ENCODE measurements at places on chromosomes 5 and 9. TPM values are rescaled to one million over a fixed set of nuclear protein-coding genes. Genes with fewer than 3 reads are reported as not detected.

GRCh38 chr5:139025651-139026050, 150.5 kb upstream of the LRRTM2 start:
- H3K36me3 ChIP-seq = no peaks in the 10 kb centered on the region
- H3K4me1 ChIP-seq = peaks cover 12% of the 10 kb centered on the region
- DNase-seq = no peak
- no peak overlapping the region for H3K27ac ChIP-seq
- H3K27me3 ChIP-seq = no peaks in the 10 kb centered on the region

- H3K36me3 ChIP-seq = no peaks in the 10 kb centered on the region
- no peak overlapping the region for H3K4me3 ChIP-seq
- H3K4me1 ChIP-seq = no peaks in the 10 kb centered on the region
- no peak overlapping the region for H3K27ac ChIP-seq
Observed at GRCh38 chr9:81112627-81113452, 576.5 kb downstream of the TLE1 start.

DNA sequence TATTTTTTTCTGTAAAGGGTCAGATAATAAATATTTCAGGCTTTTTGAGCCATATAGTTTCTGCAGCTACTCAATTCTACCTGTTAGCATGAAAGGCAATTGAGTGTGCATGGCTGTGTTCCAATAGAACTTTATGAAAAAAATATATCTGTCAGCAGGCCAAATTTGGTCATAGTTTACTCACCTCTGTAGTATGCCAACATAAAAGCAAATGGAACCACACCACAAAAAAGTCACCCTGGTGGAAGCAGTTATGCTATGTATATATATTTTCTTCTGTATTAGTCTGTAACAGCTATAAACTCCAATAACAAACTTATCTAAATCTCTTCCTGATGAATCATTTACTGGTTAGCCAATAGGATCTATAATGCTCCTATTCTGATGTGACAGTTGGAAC, 3.4 kb downstream of the SLC38A9 start:
- DNase-seq = no peak
- H3K27ac ChIP-seq = no peak overlapping the region

ADAMTSL2 gene
- 0.58 TPM for total RNA-seq

CDKN2AIPNL gene
- total RNA-seq = 22.8 TPM

COL15A1 gene
- 5.6 TPM for total RNA-seq

- H3K27me3 ChIP-seq = no peaks in the 10 kb centered on the region
- no peak for DNase-seq
- no peak overlapping the region for H3K27ac ChIP-seq
- H3K4me3 ChIP-seq = no peak overlapping the region
- no peaks in the 10 kb centered on the region for H3K36me3 ChIP-seq
Observed at GRCh38 chr9:89750117-89750791, 145.4 kb downstream of the GADD45G start.

CDX1 gene
- 0.50 TPM for total RNA-seq

PCYOX1L gene
- 16.6 TPM for total RNA-seq

DNA sequence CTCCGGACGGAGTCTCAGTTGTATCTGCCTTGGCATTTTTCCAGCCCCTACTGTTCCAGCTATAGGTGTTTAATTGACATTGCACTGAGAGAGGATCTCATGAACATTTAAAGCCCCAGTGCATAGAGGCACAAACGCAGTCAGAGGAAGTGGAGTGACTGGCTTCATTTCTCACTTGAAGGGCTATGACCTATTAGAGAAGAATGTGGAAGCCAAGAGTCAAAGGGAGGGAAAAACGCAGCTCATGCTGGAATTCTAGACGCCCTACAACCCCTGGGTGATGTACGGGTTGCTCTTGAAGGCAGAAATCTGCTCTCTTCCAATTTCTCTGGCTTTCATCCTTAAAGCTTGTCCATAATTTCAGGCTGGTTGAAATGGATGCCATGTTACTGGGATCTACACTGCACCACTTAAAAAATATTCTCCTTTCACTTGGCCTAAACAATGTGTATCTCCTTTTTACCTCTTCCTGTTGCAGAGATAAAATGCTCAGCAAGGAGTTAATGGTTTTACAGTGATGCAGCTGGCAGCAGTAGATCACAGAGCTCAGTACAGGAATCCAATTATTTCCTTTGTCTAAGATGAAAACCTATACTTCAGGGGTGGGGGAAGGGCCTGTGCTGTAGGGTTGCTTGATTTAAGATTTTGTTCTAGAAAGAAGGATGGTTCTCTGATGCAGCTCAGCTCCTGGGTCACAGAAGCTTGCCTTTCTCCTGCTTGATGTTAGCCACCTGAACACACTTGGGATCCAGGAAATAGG, 61.8 kb upstream of the MAMDC2 start:
- no peak overlapping the region for H3K4me3 ChIP-seq
- H3K4me1 ChIP-seq = peaks cover 16% of the 10 kb centered on the region
- H3K36me3 ChIP-seq = no peaks in the 10 kb centered on the region
- no peaks in the 10 kb centered on the region for H3K27me3 ChIP-seq
- peak overlapping the region; percentile 38 for H3K27ac ChIP-seq
- DNase-seq = peak; percentile 72

SLC34A1 gene
- total RNA-seq = not detected

GRCh38 chr9:85554349-85554748, 187.4 kb downstream of the AGTPBP1 start:
- DNase-seq = no peak
- no peak overlapping the region for H3K27ac ChIP-seq
- H3K36me3 ChIP-seq = no peaks in the 10 kb centered on the region
- no peaks in the 10 kb centered on the region for H3K27me3 ChIP-seq
- H3K4me1 ChIP-seq = no peaks in the 10 kb centered on the region

CCDC69 gene
- 4.1 TPM for total RNA-seq

DNA sequence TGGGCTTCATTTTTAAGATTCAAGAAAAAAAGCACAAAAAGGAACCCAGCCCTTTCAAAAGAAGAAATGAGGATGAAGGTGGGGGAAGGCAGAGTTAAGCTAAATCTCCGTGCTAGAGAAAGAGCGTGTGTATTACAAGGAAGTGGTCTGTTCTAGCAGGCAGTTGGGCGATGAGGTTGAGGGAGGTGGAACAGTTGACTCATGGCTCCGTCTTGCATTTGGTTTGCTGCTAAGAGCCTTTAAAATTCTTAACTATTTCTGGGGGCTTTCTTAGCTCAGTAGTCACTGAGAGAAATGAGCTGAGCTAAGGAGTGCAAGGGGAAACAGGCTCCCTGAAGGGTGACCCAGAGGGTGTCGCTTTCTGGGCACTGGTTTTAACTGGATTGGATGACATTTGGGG, 117.4 kb downstream of the GCNT1 start:
- H3K27me3 ChIP-seq = no peaks in the 10 kb centered on the region
- H3K4me3 ChIP-seq = no peak overlapping the region
- H3K4me1 ChIP-seq = peaks cover 21% of the 10 kb centered on the region
- peak overlapping the region; percentile 74 for H3K27ac ChIP-seq
- no peaks in the 10 kb centered on the region for H3K36me3 ChIP-seq

DNA sequence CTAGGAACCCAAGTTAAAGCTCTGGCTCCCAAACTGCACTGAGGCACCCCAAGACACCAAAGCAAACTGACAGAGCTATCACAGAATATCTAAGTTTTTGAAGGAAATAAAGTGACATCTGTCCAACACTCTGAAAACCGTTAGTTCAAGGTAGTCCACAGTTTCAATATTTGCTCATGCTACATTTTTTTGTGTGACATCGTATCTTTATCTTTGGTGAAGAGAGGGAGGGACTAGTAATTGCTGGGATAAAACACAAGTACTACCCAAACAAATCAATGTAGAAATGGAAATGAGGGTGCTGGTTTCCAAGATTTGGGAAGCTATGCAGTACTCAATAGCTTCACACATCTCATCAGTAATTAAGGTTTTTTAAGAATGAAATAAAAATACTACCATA, 20.6 kb downstream of the LIFR start:
- no peak for DNase-seq
- H3K4me1 ChIP-seq = no peaks in the 10 kb centered on the region
- H3K27me3 ChIP-seq = no peaks in the 10 kb centered on the region
- H3K36me3 ChIP-seq = no peaks in the 10 kb centered on the region

DNA sequence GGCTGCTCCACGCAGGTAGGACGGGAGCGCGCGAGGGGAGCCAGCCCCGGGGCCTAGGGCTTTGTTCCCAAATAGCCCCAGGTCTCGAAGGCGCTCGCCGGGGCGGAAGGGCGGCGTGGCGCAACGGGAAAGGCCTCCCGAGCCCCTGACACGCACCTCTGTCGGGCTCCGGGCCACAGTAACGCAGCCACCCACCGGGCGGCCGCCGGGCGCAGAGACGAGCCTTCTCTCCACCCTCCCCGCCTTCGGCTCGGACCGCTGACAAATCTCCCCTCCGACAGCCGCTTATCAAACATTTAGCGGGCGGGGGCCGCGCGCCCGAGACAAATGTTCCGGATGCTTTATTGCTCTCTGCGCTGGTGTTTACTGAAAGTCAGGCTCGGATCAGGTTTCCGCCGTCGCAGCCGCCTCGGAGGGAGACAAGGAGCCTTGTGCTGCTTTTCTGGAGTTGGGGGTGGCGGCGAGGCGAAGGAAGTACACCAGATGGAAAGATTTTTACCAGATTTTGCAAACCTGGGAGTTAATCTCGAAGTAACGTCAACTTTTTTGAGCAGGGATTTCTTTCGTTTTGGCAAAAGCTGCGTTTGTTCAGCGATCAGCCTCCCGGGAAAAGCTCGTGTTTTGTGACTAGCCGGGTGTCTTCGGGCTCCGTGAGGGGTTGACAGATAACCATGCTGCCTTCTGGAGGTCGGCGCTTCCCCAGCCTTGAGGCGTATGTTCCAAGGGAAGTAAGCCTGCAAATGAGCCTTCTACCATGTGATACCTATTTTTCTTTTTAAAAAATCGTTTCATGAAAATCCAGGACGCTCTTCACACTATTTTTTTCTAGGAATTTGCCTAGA, 950 bp downstream of the RGMB start:
- H3K36me3 ChIP-seq = peaks cover 6% of the 10 kb centered on the region
- peak overlapping the region; percentile 73 for H3K27ac ChIP-seq
- peak; percentile 62 for DNase-seq

DNA sequence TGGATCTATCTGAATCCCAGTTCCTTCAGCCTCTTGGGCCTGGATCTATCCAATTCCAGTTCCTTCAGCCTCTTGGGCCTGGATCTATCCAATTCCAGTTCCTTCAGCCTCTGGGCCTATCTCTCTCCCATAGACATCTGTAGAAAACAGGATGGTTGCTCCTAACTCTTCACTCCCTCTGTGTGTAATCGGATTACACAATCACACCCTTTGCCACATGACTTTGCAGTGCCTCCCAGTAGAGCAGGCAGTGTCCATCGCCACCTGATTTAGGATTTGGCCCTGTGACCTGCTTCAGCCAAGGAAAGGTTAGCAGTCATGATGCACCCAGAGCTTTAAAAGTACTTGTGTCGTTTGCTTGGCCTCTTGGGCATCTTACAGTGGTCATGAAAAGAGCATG, 56.7 kb downstream of the LHX2 start:
- H3K4me3 ChIP-seq = no peak overlapping the region
- DNase-seq = no peak
- peaks cover 26% of the 10 kb centered on the region for H3K27me3 ChIP-seq
- H3K27ac ChIP-seq = no peak overlapping the region
- H3K4me1 ChIP-seq = no peaks in the 10 kb centered on the region

POU5F2 gene
- 0.54 TPM for total RNA-seq

- H3K36me3 ChIP-seq = no peaks in the 10 kb centered on the region
- peaks cover 2% of the 10 kb centered on the region for H3K27me3 ChIP-seq
- no peak overlapping the region for H3K4me3 ChIP-seq
- peak; percentile 34 for DNase-seq
- no peak overlapping the region for H3K27ac ChIP-seq
Observed at GRCh38 chr5:140141241-140141640, 15.5 kb downstream of the IGIP start.

BAAT gene
- total RNA-seq = 8.9 TPM

NPR3 gene
- 0.50 TPM for total RNA-seq

DNA sequence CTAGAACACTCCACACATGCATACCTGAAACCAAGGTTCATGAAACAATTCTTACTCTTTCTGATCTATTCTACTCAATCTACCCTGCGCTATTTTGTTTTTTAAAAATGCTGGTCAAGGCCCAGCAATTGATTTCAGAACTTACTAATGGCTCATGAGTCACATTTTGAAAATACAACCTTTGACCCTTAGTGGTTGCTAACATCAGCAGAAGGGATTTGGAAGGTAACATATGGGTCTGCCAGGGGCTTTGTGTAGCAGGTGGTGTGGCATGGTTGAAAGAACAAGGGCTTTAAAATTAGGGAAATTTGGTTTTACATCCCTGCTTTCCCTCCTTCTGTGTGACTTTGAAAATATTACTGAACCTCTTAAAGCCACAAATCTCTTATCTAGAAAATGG, 101.4 kb downstream of the ATG10 start:
- DNase-seq = peak; percentile 48
- H3K4me1 ChIP-seq = no peaks in the 10 kb centered on the region
- H3K27me3 ChIP-seq = no peaks in the 10 kb centered on the region
- H3K36me3 ChIP-seq = no peaks in the 10 kb centered on the region

DNA sequence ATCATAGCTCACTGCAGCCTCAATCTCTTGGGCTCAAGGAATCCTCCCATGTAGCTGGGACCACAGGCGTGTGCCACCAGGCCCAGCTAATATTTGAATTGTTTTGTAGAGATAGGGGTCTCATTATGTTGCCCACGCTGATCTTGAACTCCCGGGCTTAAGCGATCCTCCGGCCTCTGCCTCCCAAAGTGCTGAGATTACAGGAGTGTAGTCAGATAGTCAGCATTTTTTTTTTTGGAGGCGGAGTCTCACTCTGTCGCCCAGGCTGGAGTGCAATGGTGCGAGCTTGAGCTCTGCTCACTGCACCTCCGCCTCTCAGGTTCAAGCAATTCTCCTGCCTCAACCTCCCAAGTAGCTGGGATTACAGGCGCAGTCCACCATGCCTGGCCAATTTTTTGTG, 1.6 kb upstream of the SAR1B start:
- no peak overlapping the region for H3K4me3 ChIP-seq
- H3K27ac ChIP-seq = no peak overlapping the region
- no peaks in the 10 kb centered on the region for H3K4me1 ChIP-seq
- DNase-seq = no peak

GRCh38 chr5:31385774-31386537, 145.9 kb downstream of the DROSHA start:
- DNase-seq = no peak
- no peak overlapping the region for H3K27ac ChIP-seq
- no peaks in the 10 kb centered on the region for H3K36me3 ChIP-seq
- no peak overlapping the region for H3K4me3 ChIP-seq
- peaks cover 2% of the 10 kb centered on the region for H3K27me3 ChIP-seq
- peaks cover 3% of the 10 kb centered on the region for H3K4me1 ChIP-seq

GRCh38 chr5:14861123-14861765, 10.3 kb downstream of the ANKH start:
- no peaks in the 10 kb centered on the region for H3K4me1 ChIP-seq
- no peak overlapping the region for H3K4me3 ChIP-seq
- H3K36me3 ChIP-seq = no peaks in the 10 kb centered on the region
- H3K27me3 ChIP-seq = no peaks in the 10 kb centered on the region
- DNase-seq = no peak
- H3K27ac ChIP-seq = no peak overlapping the region

DNA sequence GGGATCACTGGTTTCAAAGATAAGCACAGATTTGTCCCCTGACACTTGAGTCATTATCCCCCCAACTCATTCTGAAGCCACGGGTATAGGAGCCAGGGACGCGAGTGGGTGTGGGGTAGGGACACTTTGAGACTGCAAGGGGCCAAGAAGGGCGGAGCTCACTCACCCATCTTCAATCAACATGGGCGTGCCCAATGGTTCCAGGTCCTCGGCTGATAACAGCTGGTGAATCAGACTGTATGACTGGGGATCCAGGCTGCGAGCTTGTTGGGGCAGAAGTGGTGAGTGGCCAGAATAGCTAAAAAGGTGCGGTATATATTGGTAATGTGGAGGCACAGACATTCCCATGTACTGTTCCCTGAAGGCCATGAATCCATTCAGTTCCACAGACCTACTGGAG, 30.7 kb upstream of the NR5A1 start:
- H3K36me3 ChIP-seq = no peaks in the 10 kb centered on the region
- no peaks in the 10 kb centered on the region for H3K4me1 ChIP-seq
- H3K4me3 ChIP-seq = no peak overlapping the region
- peaks cover 2% of the 10 kb centered on the region for H3K27me3 ChIP-seq

Measured in astrocyte (in vitro differentiated cells and primary cell).